ENCODE measurements at places on chromosomes 11 and 22. TPM values are rescaled to one million over a fixed set of nuclear protein-coding genes. Genes with fewer than 3 reads are reported as not detected.
A peak's percentile ranks its signal among the peaks of the same experiment; 100 is the strongest.

MEI1 gene
- total RNA-seq: 22.3 TPM

SCN3B gene
- total RNA-seq: not detected

DNA sequence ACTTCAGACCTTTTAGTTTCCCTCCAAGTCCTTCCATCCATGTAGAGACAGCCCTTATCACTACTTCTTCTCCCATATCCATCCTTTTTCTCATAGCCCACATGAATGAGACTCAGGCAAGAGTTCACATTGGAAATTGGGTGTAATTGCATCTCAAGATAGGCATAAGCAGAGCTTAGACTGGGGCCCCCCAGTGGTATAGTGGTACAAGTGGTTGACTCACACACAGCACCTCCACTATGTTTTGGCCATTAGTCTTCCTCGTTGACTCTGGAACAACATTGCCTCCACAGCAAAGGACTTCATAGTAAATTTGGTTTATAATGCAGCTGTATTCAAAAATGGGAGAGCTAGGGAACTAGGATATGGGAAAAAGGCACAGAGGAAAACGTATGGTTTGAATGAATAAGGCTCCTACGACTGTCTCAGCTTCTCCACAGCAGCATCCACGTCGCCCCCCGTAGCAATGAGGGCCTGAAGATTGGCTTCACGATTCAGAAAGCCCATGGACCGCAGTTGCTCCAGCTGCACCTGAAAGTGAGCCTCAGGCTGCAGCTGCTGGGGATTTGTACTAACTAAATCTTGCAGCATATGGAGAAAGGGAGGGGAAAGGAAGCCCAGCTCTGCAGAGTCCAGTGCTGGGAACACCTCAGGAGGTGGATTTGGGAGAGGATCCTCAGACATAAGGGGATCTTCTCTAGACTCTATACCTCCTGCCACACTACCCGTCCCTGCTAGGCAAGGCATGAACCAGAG is 2.4 kb downstream of the UBQLN3 start:
- no peaks in the 10 kb centered on the region for H3K36me3 ChIP-seq
- no peaks in the 10 kb centered on the region for H3K4me1 ChIP-seq
- H3K27ac ChIP-seq: no peak overlapping the region

DNA sequence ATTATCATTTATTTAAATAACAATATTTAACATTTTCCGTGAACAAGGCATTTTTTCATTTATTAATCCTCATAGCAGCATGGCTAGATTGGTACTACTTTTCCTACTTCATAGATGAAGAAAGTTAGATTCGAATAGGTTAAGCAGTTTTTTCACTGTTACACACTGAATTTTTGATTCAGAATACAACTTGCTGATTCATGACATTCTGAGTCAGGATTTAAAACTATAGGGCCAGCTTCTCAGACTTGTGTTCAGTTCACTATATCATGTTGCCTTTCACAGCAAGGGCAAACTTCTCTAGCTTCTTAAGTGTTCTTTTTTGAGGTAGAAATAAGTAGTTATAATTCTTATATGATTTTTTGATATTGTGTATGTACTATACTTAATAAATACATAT is 31.5 kb downstream of the CYP2R1 start:
- peaks cover 66% of the 10 kb centered on the region for H3K36me3 ChIP-seq
- H3K27ac ChIP-seq: no peak overlapping the region
- DNase-seq: no peak

- H3K27me3 ChIP-seq: no peaks in the 10 kb centered on the region
- no peaks in the 10 kb centered on the region for H3K4me1 ChIP-seq
- H3K27ac ChIP-seq: no peak overlapping the region
- no peak overlapping the region for H3K4me3 ChIP-seq
- no peak for DNase-seq
These were observed 601.3 kb downstream of the BUD13 start for GRCh38 chr11:116171271-116172140.

DNA sequence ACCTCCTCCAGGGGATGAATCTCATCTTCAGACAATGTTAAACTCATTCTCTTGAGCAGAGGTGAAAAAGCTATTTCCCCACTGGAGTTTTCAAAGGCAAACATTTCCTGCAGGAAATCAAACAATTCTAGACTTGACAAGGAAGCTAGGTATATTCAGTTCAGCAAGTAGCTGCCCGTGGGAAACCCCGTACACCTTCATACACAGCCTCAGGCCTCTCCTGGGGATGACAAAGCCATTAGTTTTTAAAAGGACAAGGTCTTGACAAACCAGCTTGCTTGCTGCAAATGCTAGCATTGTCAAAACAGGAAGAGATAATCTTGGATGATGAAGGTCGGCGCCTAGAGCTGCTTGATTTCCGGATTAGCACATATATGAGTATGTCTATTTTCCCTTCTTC is 1630.8 kb upstream of the TENM4 start:
- no peak for DNase-seq
- H3K27me3 ChIP-seq: no peaks in the 10 kb centered on the region
- no peak overlapping the region for H3K27ac ChIP-seq
- no peaks in the 10 kb centered on the region for H3K36me3 ChIP-seq

DNA sequence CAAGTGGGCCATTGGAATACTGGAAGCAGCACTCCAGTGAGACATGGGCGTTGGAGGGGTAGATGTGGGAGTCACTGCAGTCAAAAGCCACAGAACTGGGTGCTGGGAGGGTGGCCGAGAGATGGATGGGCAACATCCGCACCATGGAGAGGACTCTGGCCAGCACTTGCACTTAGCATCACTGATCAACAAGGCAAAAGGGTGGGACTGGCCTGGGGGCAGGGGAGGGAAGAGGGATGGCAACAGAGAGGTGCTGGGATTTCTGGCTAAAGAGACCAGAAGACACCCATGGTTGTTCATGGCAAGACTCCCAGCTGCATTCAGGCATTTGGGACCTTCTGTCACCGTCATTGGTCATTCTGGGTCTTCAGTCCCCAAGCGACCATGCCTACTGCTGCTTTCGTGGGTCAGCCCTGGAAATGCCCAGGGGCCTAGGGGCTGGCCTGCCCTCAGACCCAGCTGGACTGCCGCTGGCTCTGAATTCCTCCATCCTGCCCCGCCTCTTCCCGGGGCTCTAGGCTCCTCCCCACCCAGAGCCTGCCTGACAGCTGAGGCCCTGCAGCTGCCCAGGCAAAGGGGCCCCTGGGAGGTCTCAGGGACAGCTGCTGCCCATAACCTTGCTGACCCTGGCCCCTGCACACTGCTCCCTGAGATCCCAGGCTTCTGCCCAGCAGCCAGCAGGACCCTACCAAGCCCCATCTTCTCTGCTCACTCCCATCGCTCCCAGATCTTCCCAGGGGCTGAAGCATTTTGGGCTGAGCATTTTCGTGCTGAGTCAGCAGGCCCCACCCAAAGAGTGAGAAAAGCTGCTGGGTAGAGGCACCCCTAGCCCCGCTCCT is 13.0 kb upstream of the CDC42EP2 start:
- no peak overlapping the region for H3K27ac ChIP-seq
- H3K4me1 ChIP-seq: no peaks in the 10 kb centered on the region
- H3K36me3 ChIP-seq: peaks cover 7% of the 10 kb centered on the region
- DNase-seq: no peak
- H3K4me3 ChIP-seq: no peak overlapping the region
- H3K27me3 ChIP-seq: no peaks in the 10 kb centered on the region

RFPL1 gene
- not detected for total RNA-seq

DNA sequence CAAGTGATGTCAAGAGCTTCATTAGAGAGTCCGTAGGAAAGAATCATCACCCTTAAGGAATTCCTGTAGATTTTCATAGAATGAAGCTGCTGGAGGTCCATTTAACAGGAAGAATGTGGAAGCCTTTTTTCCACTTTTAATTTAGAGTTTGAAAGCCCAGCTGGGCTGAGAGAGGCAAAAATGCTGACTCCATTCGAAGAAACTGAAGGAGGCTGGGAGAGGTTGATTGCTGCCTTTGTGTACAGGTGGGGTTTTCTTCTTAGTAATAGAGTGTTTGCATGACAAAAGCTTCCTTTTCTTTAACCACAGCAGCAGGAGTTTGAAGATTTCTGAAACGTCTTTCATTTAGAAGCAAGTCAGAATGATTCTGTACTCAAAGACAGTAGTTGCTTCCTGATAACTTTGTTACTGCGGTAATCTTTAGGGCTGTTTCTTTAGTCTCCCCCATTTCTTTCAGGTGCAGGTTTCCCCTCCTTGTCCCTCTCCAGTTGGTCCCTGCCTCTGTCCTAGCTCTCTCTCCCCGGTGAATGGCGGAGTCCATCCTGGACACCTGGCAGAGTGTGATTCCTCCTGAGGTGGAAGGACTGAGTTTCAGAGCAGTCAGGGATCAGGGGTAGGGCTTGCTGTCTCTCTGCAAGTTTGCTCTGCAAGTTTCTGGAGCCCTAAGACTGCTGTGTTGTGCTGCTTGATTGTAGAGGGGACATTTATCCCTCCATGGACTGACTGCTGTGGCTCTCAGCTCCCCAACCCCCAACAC is 166.2 kb downstream of the LDLRAD3 start:
- H3K4me3 ChIP-seq: no peak overlapping the region
- H3K27me3 ChIP-seq: peaks cover 2% of the 10 kb centered on the region
- DNase-seq: no peak

FBLN1 gene
- not detected for total RNA-seq

DNA sequence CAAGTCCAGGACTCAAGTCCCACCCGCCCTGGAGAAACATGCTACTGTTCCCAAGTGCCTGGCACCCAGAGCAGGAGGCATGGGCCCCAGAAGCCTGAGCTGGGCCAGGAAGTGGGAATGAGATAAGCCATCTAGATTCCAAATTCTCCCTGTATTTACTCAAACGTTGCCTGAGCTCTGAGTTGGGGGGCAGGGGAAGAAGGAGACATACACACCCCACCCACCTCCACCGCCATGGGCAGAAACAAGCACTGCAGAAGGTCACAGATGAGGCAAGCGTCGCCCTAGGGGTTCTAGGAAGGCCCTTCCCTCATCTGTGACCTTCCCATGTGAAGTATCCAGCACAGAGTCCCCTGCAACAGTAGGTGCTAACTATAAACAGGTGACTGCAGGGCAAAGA is 54.0 kb downstream of the PLEKHA7 start:
- H3K4me1 ChIP-seq: peaks cover 11% of the 10 kb centered on the region
- no peak for DNase-seq
- H3K36me3 ChIP-seq: no peaks in the 10 kb centered on the region

- H3K4me3 ChIP-seq: no peak overlapping the region
- H3K36me3 ChIP-seq: no peaks in the 10 kb centered on the region
- no peak for DNase-seq
- H3K4me1 ChIP-seq: no peaks in the 10 kb centered on the region
These were observed 17.5 kb downstream of the PLEKHB1 start for GRCh38 chr11:73663604-73664495.

- peak overlapping the region; percentile 92 for H3K4me3 ChIP-seq
- peaks cover 1% of the 10 kb centered on the region for H3K36me3 ChIP-seq
- H3K4me1 ChIP-seq: peaks cover 7% of the 10 kb centered on the region
- peaks cover 8% of the 10 kb centered on the region for H3K27me3 ChIP-seq
- H3K27ac ChIP-seq: peak overlapping the region; percentile 40
- no peak for DNase-seq
These were observed 70.0 kb downstream of the RBX1 start for GRCh38 chr22:41021061-41021612.

FGF3 gene
- not detected for total RNA-seq

TEX12 gene
- total RNA-seq: 0.24 TPM

DNA sequence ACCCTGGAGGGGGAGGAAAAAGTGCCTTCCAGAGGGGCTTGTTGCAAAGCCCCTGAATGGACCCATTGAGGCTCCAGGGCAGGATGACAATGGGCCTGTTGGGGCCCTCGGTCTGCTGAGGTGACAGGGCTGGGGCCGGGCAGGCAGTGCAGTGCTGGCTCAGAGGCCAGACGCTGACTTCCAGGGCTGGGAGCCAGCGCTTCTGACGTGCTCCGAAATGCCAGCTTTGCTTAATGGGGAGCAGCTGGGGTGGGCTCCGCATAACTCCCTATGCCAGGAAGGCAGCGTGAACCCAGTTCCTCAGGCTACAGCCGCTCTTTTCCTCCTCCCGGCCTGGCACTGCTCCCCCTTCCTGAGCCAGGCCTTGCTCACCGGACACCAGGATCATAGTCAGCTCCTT is 17.7 kb downstream of the NAV2 start:
- no peak overlapping the region for H3K27ac ChIP-seq
- DNase-seq: no peak
- no peak overlapping the region for H3K4me3 ChIP-seq
- H3K27me3 ChIP-seq: peaks cover 11% of the 10 kb centered on the region

Data from activated T-helper 1 cell treated with anti-CD3 and anti-CD28 coated beads, Interleukin-12 subunit alpha, Interleukin-12 subunit beta, Interleukin-2, Interleukin-4 antibody, amounts not matched to agents 30 ng/mL and 10 ng/mL and 1 ng/mL, durations not matched to agents 14 hours and 24 hours and 36 hours (primary cell).